Lung (tissue), 17 donors: ENCODE measurements at places on chromosomes 5 and 9. TPM values are rescaled to one million over a fixed set of nuclear protein-coding genes. Genes with fewer than 3 reads are reported as not detected.

C5orf34 gene
- total RNA-seq = 1.7 TPM

DNA sequence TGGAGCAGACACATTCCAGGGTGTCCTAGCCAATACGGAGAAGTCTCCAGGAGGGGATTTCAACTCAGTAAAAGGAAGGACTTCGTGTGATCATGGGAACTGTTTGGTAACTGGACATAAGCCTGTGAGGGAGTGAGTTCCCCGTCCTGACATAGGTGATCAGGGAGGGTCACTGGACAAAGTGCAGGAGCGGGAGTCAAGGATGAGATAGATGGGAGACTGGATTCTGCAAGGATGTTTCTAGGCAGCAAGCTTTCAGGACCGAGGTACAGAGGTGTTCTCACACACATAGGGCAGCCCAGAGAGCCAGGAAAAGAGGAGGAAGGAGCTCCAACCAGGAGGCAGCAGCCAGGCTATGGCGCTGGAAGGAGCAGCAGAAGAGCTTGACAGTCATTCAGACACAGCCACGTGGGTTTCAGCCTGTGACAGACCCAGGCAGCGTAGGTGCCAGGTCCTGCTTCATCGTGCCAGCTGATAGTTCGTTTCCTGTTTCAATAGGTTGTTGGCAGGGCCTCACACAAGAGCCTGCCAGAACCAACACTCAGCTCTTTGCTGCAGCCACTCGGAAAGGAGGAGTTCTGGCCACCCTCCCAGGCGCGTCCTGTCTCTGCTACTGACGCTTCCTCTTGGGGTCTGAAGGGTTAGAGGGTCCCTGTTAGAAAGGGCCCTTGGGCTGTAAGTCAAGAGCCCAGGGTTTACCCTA lies 84.1 kb downstream of the AMBP start:
- no peaks in the 10 kb centered on the region for H3K36me3 ChIP-seq
- H3K27ac ChIP-seq = peak overlapping the region; percentile 66
- DNase-seq = peak; percentile 93
- H3K4me3 ChIP-seq = no peak overlapping the region
- H3K4me1 ChIP-seq = peaks cover 14% of the 10 kb centered on the region

GRCh38 chr5:56259002-56259511 lies 25.9 kb upstream of the ANKRD55 start:
- no peaks in the 10 kb centered on the region for H3K4me1 ChIP-seq
- H3K27ac ChIP-seq = peak overlapping the region; percentile 9
- DNase-seq = no peak
- no peaks in the 10 kb centered on the region for H3K27me3 ChIP-seq
- no peak overlapping the region for H3K4me3 ChIP-seq

CDKN2AIPNL gene
- 10.9 TPM for total RNA-seq

DNA sequence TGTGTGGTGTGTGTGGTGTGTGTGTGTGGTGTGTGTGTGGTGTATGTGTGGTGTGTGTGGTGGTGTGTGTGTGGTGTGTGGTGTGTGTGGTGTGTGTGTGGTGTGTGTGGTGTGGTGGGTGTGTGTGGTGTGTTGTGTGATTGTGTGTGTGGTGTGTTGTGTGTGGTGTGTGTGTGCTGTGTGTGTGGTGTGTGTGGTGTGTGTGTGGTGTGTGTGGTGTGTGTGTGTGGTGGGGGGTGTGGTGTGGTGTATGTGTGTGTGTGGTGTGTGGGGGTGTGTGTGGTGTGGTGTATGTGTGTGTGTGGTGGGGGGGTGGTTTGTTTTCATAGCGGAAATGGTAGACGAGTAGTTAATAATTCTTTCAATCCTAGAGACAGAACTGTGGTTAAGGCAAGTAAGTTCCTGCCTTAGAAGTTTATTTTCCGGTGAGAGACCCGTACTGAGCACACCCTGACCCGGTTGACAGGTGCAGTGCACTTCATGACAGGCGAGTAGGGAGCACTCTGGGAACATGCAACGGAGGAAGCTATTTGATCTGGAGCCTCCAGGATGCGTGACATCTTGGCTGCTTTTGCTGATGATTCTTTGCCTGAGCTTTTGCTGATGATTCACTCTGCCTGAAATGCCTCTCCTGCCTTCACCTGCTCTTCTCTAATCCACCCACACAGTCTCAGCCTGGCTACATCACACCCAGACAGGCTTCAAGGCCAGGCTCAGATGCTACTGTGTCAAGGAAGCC lies 21.7 kb upstream of the FAT2 start:
- no peaks in the 10 kb centered on the region for H3K36me3 ChIP-seq
- H3K4me3 ChIP-seq = no peak overlapping the region
- DNase-seq = no peak
- H3K27ac ChIP-seq = no peak overlapping the region

DNA sequence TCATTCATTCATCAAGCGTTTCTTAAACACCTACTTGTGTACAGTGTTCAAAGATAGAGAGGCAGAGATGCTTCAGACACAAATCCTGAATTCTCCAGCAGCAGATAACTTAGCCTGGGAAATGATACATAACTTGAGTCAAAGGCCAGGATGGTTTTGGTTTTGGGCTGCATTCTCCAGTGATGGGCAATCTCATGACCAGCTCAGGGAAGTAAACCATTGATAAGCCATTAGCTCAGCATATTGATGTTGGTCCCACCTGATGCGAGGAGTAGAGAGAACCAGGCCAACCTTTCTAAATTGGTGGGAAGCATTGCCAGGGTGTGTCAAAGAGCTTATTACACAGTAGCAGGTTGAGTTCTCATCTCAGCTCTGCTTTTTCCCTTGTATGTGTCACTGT lies 53.0 kb downstream of the SH3RF2 start:
- H3K27me3 ChIP-seq = no peaks in the 10 kb centered on the region
- H3K4me1 ChIP-seq = no peaks in the 10 kb centered on the region
- no peak for DNase-seq
- no peaks in the 10 kb centered on the region for H3K36me3 ChIP-seq

DNA sequence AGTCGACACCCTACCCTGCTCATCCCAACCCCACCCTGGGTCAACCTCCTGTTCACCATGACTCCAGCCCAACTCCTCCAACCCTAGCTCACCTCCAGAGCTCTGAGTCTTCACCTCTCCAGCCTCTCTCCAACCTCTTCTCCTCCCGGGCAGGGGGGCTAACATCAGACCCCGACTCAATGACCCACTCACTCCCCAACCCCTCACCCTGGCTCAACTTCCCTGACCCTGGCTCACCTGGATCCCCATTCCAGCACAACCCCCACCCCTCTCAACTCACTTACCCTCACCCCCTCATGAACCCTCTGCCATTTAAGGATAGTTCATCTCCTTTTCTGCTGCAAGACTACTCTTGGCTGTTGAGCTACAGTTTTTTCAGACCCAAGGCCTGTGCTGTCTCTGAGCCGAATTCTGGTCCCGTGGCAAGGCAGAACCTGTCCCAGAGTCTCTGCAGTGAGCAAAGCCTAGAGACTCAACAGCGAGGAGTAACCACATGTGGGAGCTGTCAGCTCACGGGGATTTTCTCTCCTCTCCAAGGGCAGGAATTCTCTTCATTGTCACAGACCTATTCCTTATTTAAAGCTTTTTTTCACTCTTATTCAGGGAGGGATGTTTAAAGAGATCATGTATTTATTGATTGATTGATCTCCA lies 29.8 kb downstream of the ANKRD33B start:
- H3K27me3 ChIP-seq = no peaks in the 10 kb centered on the region
- no peaks in the 10 kb centered on the region for H3K36me3 ChIP-seq
- no peak for DNase-seq
- H3K4me1 ChIP-seq = peaks cover 23% of the 10 kb centered on the region
- no peak overlapping the region for H3K4me3 ChIP-seq

CARD9 gene
- total RNA-seq = 15.2 TPM

ORM1 gene
- 89.6 TPM for total RNA-seq
